EL (cell line): ENCODE measurements at places on chromosomes 1 and 21.

DNA sequence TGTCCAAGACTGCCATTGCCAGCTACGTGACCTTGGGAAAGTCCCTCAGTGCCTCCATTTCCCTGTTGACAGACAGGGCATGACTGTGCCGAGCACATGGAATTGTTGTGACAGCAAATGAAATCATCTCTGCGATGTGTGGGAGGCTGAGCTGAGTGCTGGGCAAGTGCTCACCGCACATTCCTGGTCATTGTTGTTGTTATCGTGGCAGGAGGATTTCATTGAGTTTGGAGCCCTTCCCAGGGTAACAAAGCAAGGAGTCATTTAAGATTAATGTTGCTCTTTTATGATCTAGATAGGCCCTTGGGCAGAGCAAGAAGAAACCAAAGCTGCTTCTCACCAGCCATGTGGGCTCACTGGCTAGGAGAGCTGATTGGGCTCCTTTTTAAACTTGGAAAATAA lies 39.6 kb upstream of the ITPKB start:
- DNase-seq = peak; percentile 97

GRCh38 chr1:100234432-100234831 lies 15.2 kb downstream of the DBT start:
- DNase-seq = no peak

DNA sequence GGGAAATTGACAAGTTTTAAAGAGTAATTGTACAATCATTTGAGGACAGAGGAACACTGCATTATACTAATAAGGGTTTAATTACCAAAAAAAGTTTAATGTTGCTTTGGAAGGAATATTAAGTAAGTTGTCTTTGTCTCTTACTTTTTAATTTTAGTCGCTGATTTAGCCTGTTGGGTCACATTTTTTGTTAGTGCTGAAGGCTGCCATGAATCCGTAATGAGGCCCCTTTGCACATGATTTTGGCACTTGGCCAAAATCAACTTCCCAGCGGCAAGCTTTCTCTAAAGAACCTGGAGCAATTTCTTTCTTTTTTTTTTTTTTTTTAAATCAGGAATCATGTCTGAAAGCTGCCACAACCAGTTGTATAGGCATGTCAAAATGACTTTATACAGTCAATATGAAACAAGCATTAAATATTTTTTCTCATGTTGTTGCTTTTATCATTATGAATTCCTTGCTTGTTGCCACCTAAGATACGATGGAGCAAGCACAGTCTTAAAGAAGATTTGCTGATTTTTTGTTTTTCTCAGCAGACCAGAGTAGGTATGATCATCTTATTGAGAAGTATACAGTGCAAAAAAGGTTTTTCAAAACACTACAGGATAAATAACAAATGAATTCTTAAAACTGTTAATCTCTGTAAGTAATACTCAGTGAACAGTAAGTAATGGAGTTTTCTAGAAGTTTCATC lies 690.4 kb downstream of the USP25 start:
- DNase-seq = peak; percentile 44

DNA sequence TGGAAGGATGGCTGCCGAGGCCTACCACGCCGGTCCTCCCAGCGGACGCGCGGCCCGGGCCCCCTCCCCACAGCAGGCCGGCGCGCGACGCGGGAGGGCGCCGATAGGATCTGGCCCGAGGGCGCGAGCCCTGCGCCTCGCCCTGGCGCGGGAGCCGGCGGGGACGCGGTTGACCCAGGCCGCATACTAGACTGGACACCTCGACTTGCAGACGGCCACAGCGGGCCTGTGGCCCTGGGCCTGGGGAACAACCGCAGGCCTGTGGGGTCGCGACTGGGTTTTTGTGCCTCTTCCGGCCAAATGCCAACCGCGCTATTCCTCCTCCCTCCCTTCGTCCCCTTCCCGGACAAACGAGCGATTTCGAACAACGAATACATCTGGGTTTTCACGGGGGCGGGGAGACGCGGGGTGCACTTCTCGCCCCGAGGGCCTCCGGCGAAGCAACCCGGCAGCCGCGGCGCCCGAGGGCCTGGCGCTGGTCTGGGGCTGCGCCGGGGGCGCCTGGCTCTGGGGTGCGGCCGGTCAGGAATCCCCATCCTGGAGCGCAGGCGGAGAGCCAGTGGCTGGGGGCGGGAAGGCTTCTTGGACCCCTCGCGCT lies 2.4 kb downstream of the NHLH2 start:
- DNase-seq = no peak

GRCh38 chr1:16078925-16079656 lies 5.6 kb upstream of the FAM131C start:
- peak; percentile 76 for DNase-seq

- DNase-seq = no peak
Measured at GRCh38 chr21:38327984-38328383, 71.2 kb downstream of the KCNJ15 start.

- no peak for DNase-seq
Measured at GRCh38 chr1:207842506-207842905, 68.4 kb downstream of the CD34 start.

GRCh38 chr1:234559902-234560676 lies 49.9 kb downstream of the IRF2BP2 start:
- DNase-seq = no peak

DNA sequence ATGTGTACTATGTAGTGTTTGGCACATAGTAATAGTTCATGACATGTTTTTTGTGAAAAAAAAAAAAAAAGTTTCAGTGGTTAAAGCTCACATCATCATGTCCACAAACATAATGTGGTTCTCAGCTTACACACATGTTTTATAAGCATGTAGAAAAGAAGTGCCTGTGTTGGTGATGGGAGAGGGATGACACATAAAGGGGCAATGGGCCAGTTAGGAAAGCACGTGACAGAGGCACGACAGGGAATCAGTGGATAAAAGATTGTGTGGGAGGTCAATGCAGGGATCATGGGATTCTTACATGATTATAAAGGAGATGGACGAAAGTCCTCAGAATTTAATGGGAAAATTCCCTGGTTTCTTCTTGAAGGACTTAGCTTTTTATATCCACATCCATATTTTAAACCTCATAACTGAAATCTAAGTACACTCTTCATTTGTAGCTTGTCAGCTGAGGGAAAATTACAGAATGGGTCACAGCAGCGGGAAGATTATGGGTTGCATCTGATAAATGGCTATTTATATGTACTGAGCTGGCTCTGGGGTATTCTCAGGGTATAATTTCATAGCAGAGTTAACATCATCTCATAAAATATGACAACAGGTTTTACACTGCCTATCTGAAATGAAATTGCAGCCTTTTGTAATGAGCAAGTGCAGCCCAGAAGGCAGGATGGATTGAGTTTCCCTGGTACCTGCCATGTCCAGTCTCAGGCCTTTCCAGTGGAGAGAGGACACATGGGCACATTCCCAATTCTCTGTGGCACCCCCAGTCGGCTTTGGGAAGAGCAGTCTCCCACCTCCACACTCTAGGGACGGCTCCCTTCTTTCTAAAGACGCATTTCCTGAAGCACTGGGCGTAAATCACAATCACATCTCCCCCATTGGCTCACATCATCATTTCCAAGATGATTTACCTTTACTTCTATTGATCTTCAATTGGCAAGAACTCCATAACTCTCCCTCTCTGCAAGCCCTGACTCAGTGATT lies 42.3 kb upstream of the NHLH2 start:
- no peak for DNase-seq

GRCh38 chr1:241482761-241483250 lies 36.7 kb downstream of the FH start:
- peak; percentile 93 for DNase-seq

- DNase-seq = no peak
Measured at GRCh38 chr21:21690068-21690665, 692.0 kb downstream of the NCAM2 start.

GRCh38 chr21:44558695-44559094 lies at the start of gene KRTAP10-3:
Gene KRTAP10-3 (minus strand): TSS chr21:44558795. CDS start chr21:44558715, 80 bp downstream.
- DNase-seq = no peak

DNA sequence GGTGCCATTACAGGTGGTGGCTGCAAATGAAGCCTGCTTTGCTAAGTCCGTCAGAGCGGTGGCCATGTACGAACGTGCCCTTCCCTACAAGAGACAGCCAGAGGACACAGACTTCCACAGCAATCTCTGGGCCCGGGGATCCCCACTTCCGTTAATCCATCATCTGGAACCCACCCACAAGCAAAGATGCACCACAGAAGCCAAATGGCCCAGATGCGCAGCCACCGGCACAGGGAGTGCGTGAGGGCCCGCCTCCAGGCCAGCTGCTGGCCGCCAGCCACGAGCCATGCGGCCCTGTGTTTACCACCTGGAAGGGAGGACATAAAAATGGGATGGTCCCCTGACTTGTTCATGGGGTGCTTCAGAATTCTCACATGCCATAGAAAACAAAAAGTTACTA lies 22.1 kb downstream of the MRAP start:
- DNase-seq = no peak

- DNase-seq = peak; percentile 28
Measured at GRCh38 chr1:224259986-224260385, 70.0 kb downstream of the NVL start.

GRCh38 chr21:18178509-18178908 lies 66.1 kb upstream of the CHODL start:
- no peak for DNase-seq

GRCh38 chr1:168835176-168835575 lies 106.2 kb upstream of the DPT start:
- DNase-seq = no peak

- DNase-seq = no peak
Measured at GRCh38 chr1:37983546-37983945, 6.3 kb downstream of the SF3A3 start.

DNA sequence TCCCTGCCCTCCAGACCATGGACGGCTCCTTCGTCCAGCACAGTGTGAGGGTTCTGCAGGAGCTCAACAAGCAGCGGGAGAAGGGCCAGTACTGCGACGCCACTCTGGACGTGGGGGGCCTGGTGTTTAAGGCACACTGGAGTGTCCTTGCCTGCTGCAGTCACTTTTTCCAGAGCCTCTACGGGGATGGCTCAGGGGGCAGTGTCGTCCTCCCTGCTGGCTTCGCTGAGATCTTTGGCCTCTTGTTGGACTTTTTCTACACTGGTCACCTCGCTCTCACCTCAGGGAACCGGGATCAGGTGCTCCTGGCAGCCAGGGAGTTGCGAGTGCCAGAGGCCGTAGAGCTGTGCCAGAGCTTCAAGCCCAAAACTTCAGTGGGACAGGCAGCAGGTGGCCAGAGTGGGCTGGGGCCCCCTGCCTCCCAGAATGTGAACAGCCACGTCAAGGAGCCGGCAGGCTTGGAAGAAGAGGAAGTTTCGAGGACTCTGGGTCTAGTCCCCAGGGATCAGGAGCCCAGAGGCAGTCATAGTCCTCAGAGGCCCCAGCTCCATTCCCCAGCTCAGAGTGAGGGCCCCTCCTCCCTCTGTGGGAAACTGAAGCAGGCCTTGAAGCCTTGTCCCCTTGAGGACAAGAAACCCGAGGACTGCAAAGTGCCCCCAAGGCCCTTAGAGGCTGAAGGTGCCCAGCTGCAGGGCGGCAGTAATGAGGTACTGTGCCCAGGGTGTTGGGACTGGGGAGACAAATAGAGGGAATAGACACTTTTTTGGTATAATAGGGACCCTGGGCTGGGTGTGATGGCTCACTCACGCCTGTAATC lies 1.0 kb downstream of the ZBTB48 start:
- DNase-seq = no peak

DNA sequence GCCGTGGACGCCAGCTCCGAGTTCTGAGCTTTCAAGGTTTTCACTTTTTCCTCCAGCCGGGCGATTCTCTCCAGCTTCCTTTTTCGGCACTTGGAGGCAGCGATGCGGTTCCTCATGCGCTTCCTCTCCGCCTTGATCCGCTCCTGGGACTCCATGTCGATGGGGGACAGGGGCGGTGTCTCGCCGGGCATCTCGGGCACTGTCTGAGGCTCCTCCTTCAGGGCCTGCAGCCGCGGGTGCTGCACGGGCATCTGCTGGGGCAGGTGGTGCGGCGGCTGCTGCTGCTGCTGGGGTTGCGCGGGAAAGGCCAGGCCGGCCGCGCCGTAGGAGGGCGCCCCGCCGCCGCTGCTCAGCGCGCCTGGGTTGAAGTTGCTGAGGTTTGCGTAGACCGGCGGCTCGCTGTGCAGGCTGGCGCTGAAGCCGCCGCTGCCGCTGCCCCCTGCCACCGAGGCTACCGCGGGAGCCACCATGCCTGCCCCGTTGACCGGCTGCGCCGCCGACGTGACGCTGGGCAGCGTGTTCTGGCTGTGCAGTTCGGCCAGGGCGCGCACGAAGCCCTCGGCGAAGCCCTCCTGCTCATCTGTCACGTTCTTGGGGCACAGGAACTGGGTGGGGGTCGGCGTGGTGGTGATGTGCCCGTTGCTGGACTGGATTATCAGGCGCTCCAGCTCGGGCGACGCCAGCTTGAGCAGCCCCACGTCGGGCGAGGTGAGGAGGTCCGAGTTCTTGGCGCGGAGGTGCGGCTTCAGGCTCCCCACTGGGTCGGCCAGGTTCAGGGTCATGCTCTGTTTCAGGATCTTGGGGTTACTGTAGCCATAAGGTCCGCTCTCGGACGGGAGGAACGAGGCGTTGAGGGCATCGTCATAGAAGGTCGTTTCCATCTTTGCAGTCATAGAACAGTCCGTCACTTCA lies 1.4 kb downstream of the JUN start:
- DNase-seq = peak; percentile 47

DNA sequence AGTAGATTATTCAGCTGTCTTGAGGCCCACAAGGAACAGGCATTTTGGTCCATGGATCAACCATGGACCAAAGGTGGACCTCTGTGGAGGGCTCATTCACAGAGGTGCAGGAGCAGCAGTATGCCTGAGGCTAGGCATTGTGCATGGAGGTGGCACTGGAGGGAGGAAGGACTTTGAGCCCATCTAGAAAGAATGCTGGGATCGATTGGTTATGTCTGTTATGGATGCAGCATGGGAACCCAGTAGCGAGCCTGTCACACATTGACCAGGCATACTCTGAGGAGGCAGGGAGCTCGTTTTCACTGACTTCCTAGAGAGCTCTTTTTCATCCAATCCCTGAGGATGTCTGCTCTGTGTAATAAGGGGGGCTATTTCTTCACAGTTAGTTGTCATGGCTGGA lies 75.5 kb downstream of the KCNN3 start:
- no peak for DNase-seq

DNA sequence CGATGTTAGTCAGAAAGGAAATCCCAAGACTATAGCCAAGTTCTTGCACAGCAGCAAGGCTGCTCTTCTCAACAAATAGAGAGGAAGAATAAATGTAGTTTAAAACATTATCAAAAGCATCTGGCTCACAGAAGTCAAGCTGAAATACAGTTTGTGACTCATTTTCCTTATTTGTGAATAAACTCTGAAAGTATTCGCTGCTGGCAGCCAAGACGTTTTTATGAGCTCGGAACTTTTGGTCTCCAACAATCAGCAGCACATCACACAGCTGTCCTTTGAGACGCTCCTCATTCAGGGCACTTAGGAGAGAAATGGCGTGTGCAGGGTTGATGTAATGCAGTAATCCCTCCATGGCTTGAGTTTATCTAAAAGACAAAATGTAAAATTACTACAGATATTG lies 16.4 kb downstream of the ZBTB21 start:
- peak; percentile 88 for DNase-seq

- peak; percentile 58 for DNase-seq
Measured at GRCh38 chr1:212291505-212292134, 6.4 kb downstream of the PPP2R5A start.
